Activated CD4-positive, alpha-beta memory T cell treated with anti-CD3 and anti-CD28 coated beads for 36 hours (primary cell): ENCODE measurements at places on chromosomes 6 and 20. TPM values are rescaled to one million over a fixed set of nuclear protein-coding genes. Genes with fewer than 3 reads are reported as not detected.

SLC32A1 gene
- not detected for total RNA-seq

SALL4 gene
- total RNA-seq = not detected

CRISP3 gene
- not detected for total RNA-seq

CFB gene
- 0.82 TPM for total RNA-seq

SLC35D3 gene
- total RNA-seq = not detected

ZNF217 gene
- 57.5 TPM for total RNA-seq

CRISP2 gene
- not detected for total RNA-seq

DUSP15 gene
- not detected for total RNA-seq

SLC22A3 gene
- not detected for total RNA-seq
